ENCODE measurements at places on chromosomes 3 and 15.

GRCh38 chr3:70360979-70361760 is 48.7 kb upstream of the MDFIC2 start:
- DNase-seq = peak; percentile 15

GRCh38 chr3:70256566-70256965 is 55.9 kb downstream of the MDFIC2 start:
- DNase-seq = no peak

DNA sequence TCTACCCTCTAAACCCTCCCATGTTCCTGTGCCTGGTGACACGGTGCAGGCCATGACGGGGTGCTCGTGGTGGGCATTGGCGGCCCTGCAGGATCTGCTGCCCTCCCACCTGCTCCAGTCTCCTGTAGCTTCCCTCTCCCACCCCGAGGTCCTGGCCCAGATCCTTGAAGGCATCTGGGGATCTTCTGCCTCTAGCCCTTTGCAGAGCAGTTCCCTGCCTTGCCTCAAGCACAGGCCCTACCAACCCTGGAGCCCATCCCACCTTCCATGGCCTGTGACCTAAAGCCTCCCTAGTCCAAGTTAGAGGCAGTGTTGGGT is 27.5 kb upstream of the SEC13 start:
- DNase-seq = no peak

DNA sequence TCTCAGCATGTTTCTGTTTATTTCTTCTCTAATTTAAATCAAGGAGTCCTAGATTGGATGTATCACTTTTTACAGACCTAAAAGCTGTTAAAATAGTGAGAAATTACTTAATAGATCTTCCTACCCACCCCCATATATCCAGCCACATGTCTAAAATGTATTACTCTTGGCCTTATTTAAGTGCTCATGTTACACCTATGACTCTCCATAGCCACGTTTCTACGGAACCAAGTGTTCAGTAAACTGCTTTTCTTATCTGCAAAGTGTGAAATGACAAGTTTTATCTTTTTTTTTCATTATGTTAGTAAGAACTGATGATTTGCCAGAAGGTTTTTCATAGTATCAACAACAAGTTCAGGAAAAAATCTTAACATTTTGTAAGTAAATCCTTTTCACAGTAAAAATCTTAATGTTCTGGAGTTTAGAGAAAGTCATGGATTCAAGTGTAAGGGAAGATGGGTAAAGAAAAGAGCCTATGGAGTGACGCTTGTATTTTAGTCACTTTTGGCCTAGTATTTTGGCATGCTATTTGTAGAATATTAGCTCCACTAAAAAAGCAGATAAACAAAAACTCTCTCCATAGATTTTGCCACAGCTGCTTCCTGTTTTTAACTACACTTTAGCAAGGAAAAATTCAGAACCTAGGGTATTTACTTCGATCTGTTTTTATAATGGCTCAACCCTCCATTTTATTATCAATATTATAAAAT is 41.2 kb upstream of the IGSF10 start:
- DNase-seq = no peak

DNA sequence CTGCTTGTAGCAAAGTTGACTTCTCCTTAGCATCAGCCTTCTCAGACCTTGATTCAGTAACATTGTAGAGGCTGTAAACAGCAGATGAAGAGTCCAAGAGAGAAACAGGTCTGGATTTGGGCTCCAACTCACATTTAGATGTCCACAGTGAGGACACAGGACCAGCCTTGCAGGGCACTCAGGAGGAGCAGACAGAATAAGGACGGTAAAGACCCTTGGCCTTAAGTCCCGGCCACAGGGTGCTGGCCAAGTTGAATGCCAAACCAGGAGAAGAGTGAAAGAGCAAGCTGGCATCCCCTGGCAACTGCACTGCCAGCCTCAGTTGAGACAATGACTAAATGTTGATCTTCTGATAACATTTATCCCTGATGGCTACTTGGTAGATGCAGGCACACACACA is 136.3 kb downstream of the LRRK1 start:
- no peak for DNase-seq

DNA sequence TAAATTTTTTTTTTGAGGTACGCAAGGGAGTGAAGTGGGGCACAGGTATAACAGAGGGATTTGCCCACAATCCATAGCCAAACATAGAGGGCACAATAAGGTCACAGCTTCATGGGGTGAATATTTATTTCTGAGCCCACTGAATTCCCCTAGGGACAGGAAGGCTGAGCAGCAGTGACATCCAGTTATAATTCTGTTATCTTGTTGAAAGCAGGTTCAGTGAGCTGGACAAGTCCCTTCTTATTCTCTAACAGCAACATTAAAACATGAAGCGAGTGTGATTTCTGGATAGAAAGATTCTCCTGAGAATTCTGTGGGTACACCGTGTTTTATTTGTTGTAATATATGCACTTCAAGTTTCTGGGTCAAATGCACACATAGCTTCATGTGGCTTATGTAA is 538.2 kb downstream of the NAALADL2 start:
- no peak for DNase-seq

- peak; percentile 16 for DNase-seq
Observed at GRCh38 chr3:197748597-197749314, 927 bp upstream of the FYTTD1 start.
